Suppressor macrophage treated with lipopolysaccharide for 4 hours (primary cell): ENCODE measurements at places on chromosomes 3 and 15.
A peak's percentile ranks its signal among the peaks of the same experiment; 100 is the strongest.

DNA sequence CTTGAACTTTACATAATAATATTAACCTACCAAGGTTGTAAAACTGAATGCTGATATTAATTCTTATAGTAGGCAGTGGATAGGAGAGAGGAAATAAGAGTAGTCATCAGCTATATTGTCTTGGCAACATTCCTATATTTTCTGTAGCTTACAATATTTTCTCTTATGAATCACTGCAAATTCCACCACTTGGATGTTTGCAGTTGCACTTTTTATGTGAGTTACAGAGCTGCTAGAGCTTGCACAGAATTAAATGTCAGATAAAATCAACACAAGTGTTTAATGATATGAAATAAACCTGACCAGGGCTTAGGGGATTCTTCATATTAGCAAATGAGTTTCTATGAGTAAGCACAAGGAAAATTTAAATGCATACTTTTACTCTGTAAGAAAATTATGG lies 1710.1 kb downstream of the SI start:
- DNase-seq, result no peak

DNA sequence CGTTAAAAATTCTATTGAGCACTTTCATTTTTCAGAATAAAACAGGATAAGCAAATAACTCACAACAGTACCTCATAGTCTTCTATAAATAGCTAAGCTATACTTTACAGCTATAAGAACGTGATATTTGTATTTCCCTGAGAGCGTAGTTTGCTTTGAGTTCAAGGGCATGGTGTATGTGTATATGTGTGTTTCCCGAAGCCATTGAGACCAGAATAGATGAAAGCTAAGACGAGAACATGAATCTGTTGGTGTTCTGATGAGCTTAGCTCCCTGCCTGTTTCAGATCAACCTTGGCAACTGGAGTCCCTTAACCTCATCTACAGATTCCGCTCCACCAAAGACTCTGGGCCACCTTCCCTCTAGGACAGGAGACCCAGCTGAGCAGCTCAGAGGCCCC lies 59.5 kb upstream of the MCF2L2 start:
- DNase-seq, result no peak

GRCh38 chr3:35965908-35966307 lies 326.6 kb downstream of the ARPP21 start:
- peak; percentile 35 for DNase-seq

- peak; percentile 89 for DNase-seq
These were observed at the start of gene KLHL6 for GRCh38 chr3:183555541-183556081. KLHL6 (minus strand) TSS chr3:183555706; CDS start chr3:183555653, 53 bp downstream.

DNA sequence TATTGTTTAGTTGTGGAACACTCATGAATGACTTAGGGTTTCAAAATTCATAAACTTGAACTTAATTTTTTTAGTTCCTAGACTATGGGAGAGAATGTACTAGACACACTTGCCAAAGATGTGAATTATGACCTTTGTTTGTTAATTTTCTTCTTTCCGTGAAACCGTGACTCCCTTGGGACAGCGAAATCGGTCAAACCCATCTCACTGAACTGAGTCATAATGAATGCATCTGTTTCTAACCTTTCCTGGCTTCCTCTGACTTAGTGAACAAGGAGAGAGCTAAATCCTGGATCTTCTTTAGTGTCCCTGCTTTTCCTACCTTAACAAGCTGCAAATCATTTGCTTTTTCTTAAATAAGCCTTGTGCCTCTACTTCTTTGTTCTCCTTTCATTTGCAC lies 85.5 kb downstream of the LARS2 start:
- DNase-seq, result no peak

- no peak for DNase-seq
These were observed 23.5 kb upstream of the TBC1D5 start for GRCh38 chr3:17765819-17766472.

DNA sequence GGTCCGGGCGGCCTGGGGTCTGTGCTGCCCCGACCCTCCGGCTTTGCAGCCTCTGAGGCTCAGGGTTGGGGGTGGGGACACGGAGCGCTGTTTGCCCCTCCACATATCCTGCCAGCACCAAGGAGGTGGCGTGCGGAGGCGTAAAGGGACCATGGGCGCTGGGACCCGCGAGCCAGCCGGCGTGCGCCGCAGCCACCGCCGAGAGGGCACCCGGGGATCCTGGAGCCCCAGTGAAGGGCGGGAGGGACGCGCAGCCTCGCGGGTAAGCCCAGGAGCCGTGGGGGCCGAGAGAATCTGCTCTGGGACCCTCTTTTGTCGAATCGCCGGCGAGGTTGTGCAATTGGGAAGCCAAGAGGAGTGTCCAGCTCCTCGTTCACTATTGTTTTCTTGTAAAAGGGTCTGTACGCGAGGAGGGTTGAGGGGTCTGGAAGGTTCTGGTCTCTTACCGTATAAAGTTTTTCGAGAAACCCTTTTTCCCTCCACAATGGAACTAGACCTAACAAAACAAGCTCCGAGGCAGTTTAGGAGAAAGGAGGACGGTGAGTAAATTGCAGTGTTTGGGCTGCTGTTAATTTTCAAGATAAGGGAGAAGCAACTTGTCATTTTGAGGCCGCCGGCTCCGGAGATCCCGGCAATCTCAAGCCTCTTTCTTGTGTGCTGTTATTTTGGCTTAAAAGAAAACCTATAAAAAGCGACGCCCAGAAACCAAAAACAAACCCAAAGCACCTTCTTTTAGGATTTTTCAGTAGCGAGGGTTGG lies 29.9 kb upstream of the ST3GAL6 start:
- DNase-seq, result peak; percentile 32

- no peak for DNase-seq
These were observed 141.3 kb downstream of the P2RY1 start for GRCh38 chr3:152976239-152976638.

GRCh38 chr15:45635191-45635638 lies 386 bp downstream of the SQOR start:
- DNase-seq, result peak; percentile 59

GRCh38 chr3:122520861-122521260 lies 6.1 kb upstream of the KPNA1 start:
- no peak for DNase-seq

DNA sequence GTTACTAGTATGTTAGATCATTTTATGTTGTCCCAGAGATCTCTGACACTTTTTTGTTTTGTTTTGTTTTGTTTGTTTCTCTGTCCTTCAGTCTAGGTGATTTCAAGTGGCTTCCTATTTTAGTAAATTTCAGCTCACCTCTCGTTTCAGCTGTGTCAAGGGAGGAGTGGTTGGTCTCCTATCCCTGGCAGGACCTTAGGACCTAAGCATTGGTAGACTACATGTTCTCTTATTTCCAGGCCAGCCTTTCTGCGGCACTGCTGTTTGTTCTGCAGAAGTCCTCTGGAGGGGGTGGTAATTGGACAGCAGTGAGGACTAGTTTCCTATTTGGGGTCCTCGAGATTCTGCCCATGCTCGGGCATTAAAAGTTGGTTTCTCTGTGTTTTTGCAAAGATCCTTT lies 31.8 kb downstream of the MGA start:
- DNase-seq, result no peak

GRCh38 chr3:109910772-109911171 lies 573.4 kb upstream of the DPPA4 start:
- DNase-seq, result no peak

DNA sequence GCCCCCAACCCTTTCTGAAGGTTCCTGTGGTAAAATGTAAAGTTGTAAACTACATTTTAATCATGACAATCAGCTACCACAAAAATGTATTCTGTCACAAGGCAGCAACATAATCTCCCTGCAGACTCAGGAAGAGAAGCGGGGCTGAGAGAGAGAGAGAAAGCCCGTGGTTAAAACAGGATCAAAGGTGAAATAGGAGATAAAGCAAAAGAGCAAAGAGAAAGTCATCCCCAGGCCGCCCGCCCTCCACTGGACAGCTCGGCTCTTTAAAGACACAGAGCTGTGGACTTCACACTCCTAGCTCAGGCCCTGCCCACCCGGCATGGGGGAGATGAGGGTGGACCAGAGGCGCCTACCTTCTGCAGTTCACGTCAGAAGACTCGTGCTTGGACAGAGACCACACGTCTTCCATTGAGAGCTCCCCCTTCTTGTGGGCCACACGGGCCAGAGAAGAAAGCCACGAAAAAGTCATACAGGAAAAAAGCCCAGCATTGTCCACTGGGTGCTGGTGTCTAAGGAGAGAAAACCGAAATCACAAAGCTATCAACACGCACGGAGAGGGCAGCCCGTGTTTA lies 29.4 kb downstream of the ABCC5 start:
- no peak for DNase-seq

GRCh38 chr3:133830071-133830470 lies 24.5 kb downstream of the SRPRB start:
- no peak for DNase-seq

GRCh38 chr15:48609486-48609885 lies 36.0 kb downstream of the FBN1 start:
- DNase-seq, result no peak
